Bronchial epithelial cell (primary cell): ENCODE measurements at places on chromosomes 5 and 9. TPM values are rescaled to one million over a fixed set of nuclear protein-coding genes. Genes with fewer than 3 reads are reported as not detected.
A peak's percentile ranks its signal among the peaks of the same experiment; 100 is the strongest.

ACER2 gene
- 5.8 and 5.9 TPM in 2 replicates for total RNA-seq

NUTM2G gene
- not detected in 2 replicates for total RNA-seq

INSL6 gene
- not detected in 2 replicates for total RNA-seq

GHR gene
- total RNA-seq, result 1.3 and 2.4 TPM in 2 replicates

IL5 gene
- not detected in 2 replicates for total RNA-seq

FGFR4 gene
- 0.79 and 1.5 TPM in 2 replicates for total RNA-seq

ZNF622 gene
- 59.9 and 72.7 TPM in 2 replicates for total RNA-seq

SLC6A7 gene
- not detected in 2 replicates for total RNA-seq

FBXO4 gene
- 6.3 and 9.5 TPM in 2 replicates for total RNA-seq

CDC25C gene
- total RNA-seq, result 0.26 TPM in 2 replicates

ZDHHC11B gene
- total RNA-seq, result under 0.01 and 0.51 TPM in 2 replicates

MRPS30 gene
- total RNA-seq, result 46.7 and 61.6 TPM in 2 replicates

ASPN gene
- not detected in 2 replicates for total RNA-seq

SPINK13 gene
- total RNA-seq, result not detected in 2 replicates

GRCh38 chr5:166505067-166505466, 1786.4 kb upstream of the WWC1 start:
- DNase-seq, result no peak

DNA sequence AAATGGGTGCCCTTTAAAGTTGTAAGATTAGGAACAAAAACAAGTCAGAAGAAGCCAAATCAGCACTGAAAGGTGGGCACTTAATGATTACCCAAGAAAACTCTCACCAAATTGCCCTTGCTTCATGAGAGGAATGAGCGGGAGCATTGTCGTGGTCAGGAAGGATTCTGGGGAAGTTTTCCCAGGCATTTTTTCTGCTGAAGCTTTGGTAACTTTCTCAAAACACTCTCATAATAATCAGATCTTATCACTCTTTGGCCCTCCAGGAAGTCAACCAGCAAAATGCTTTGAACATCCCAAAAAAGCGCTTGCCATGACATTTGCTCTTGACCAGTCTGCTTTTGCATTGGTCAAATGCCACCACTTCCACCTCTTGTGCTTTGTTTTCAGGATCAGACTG, 10.4 kb upstream of the PCDHGC3 start:
- DNase-seq, result no peak

- DNase-seq, result peak; percentile 53
Measured at GRCh38 chr9:77856615-77857014, 175.0 kb downstream of the GNAQ start.

- no peak for DNase-seq
Measured at GRCh38 chr5:3599226-3600105, 3.8 kb downstream of the IRX1 start.

DNA sequence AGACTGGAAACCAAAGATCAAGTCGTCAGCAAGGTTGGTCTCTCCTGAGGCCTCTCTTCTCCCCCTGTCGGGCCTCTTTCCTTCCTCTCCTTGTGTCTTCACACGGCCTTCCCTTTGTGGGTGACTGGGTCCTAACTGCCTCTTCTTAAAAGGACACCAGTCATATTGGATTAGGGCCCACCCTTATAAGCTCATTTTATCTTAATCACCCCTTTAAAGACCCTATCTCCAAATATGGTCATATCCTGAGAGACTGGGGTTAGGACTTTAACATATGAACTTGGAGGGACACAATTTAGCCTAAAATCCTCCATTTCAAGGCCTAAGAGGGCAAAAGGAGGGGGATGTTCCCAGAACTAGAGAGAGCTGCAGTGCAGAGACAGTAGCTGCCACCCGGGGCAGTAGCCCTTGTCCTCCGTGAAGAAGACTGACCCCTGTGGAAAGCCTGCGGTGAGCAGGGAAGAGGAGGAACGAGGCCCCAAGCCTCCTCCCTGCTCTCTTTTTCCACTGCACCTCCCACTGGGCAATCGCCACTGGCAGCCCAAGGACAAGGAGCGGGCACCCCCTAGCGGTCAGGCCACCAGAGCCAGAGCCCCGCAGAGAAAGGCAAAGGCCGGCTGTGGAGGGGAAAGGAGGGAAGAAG, 34.9 kb downstream of the CFAP90 start:
- DNase-seq, result peak; percentile 15

DNA sequence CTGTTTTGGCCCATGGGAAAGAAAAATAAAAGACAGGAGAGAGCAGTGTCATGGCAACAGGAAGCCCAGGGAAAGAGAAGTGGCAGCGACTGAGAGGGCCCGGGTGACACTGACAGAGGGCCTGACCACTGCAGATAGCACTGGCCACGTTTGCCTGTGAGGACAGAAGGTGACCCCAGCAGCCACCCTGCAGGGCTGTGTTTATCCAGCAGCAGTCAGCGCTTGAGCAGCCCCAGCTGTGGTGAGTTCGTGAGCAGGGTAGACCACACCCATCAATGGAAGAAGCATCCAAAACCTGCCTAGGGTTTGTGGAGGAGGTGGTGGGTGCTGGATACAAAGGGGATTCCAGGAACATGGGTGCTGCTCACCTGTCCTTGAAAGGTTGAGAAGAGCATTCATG, 222.5 kb downstream of the MARCHF11 start:
- DNase-seq, result no peak

GRCh38 chr5:5795074-5795771, 372.7 kb downstream of the ICE1 start:
- no peak for DNase-seq

GRCh38 chr5:59749782-59750520, 143.6 kb downstream of the PDE4D start:
- no peak for DNase-seq

- peak; percentile 44 for DNase-seq
Measured at GRCh38 chr9:71431931-71432330, 310.5 kb upstream of the TRPM3 start.

GRCh38 chr5:13566871-13567339, 377.6 kb downstream of the DNAH5 start:
- DNase-seq, result peak; percentile 99

DNA sequence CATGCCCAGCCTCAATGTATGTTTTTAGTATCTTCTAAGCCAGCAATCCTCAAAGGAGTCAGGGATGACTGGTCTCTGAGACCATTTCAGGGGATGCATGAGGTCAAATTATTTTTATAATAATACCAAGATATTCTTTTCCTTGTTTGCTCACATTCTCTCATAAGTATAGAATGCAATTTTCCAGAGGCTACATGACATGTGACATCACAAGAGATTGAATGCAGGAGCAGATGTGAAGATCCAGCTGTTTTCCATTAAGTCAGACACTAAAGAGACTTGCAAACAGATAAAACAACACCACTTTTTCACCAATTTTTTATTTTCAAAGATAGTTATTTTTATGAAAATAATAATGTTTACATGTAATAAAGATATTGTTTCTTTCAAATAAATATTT, 22.0 kb upstream of the FREM1 start:
- DNase-seq, result no peak

DNA sequence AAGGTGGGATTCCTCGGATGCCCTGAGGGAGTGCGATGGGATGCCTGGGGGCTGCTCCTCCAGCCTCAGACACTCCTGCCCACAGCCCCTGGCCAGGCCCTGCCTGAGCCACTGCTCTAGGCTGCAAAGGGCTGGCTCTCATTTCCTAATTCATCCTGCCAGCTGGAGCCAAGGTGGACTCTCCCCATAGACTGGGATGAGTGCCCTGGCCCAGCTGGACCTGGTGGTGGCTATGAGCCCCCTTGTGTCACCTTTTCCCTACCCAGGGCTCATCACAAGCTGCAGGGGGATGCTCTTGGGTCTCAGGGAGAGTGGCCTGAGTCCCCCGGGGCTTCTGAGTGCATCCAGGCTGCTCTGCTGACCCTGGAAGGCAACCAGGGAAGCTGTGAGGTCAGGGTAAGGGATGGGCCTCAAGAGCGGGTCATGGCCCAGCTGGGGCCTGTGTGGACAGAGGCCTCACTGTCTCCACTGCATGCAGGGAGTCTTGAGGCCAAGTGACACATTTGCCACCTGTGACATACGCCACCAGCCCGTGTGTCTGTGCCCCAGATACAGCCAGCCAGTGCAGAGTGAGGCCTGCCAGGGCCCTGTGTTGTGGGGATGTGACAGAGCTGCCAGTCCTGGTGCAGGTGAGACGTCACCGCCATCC, 102.7 kb upstream of the IER5L start:
- DNase-seq, result no peak

GRCh38 chr5:32909207-32909606, 198.1 kb downstream of the NPR3 start:
- DNase-seq, result no peak

DNA sequence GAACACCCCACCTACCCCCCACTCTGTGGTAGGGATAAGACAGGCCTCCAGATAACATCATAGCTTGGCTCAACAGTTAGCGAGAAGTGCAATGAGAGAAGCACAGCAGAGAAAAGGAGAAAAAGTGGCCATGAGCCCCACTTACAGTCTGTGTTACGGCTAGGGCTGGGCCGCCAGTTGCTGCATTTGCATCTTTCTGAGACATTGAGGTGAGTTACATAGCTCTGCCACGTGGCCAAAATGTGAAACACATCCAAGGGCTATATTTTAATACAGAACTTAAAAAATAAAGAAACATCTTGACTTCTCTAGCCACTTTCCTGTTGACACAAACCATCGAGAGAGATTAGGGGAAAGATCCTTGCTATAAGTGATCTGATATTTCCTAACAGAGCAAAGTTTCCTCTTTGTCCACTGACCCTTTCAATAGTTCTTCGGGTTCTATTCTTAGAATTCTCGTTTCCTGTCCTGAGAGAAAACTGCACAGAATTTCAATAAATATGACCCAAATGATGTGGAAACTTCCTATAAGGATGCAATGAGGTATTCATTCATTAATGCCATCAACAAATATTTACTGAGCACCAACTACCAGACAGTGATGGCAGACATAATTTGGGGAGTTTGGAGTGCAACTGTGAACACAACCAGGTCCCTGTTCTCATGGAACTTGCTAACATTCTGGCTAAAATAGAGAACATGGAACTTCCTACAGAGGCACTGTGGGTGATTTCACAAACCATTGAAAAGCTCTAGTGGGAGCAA, 3.2 kb upstream of the TLE4 start:
- no peak for DNase-seq

GRCh38 chr5:11780641-11781345, 123.5 kb downstream of the CTNND2 start:
- no peak for DNase-seq

GRCh38 chr9:128886211-128886891, 4.4 kb downstream of the LRRC8A start:
- no peak for DNase-seq

- DNase-seq, result no peak
Measured at GRCh38 chr9:37046683-37047082, 12.6 kb upstream of the PAX5 start.

DNA sequence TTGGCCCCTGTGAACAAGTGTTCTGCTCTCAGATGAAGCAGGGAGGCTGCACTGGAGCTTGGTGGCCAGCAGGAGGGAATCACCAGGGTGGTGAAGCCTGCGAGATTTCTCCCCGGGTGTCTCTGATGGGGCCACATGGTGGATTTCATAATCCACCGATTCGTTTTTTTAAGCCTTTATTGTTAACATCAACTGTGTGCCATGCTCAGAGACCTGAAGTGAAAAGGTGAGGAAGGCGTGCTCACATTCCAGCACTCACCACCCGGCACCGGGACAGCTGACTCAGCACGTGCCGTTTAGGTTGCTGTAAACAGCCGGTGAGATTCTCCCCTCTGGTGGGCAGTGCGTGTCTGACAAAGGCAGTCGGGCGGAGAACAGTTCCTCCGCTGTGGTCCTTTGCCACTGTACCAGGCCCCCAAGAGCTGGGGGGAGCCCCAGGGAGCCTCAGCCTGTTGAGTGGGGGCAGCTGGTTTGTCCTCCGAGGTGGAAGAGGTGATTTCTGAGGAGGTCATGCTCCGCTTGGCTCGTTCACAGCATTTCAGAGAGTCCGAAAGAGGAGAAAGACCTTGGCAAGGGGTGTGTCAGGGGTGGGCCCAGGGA, 12.7 kb upstream of the AHRR start:
- peak; percentile 43 for DNase-seq

DNA sequence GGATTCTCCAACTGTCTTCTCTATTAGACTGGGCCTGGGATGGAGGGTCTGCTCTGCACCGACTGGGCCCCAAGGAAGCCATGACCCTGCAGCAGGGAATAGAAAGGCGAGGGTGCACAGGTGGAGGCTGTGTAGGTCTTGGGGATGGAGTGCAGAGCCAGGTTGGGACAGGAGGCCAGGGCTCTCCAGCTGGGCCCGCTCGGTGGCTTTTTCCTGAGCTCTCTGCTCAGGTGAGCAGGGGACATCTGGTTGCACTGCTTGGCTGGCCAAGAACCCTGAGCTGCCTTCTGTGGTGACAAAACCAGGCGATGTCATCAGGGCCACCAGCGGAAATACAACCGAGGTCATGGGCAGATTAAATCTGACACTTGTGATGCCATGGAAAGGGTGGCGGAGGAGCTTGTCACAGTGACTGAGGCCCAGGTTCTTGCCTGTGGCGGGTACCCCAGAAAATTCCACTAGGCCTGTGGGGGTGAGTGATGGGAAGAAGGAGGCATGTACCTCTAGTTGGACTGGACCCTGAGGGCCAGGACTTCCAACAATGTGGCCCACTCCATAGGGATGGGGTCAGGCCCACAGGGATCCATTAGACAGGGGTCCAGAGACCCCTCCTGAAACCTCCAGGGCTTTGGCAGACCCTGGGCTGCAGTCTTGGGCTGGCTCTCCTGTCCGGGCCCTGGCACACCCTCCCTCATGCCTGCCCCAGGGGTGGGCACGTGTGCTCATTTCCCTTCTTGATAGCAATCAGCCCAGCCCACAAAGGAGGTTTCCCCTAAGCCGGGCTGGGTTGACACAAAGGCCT, 4.4 kb upstream of the IL3 start:
- DNase-seq, result no peak

DNA sequence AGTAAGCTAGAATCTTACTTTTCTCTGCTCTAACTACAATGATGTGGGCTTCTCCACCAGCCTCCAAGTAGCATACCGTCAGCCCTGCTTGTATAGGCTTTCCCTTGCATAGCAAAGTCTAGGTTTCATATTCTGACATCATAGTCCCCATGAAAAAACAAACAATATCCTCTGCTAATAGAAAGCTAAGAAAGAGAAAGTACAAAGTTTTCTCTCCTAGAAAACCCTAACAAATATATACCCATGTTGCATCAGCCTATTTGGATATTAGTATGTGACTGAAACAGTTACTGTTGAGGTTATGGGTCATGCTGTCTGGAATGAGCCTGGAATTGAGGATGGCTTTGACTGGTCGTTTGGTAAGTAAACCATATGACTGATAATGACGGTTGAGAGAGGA, 1696.0 kb downstream of the MAT2B start:
- no peak for DNase-seq

GRCh38 chr5:36722900-36723299, 116.5 kb downstream of the SLC1A3 start:
- DNase-seq, result no peak
